Activated CD8-positive, alpha-beta memory T cell treated with anti-CD3 and anti-CD28 coated beads for 1 hour (primary cell): ENCODE measurements at places on chromosomes 1 and 21.
A peak's percentile ranks its signal among the peaks of the same experiment; 100 is the strongest.

- DNase-seq: no peak
Measured at GRCh38 chr1:13757693-13758092, 57.7 kb downstream of the PRDM2 start.

DNA sequence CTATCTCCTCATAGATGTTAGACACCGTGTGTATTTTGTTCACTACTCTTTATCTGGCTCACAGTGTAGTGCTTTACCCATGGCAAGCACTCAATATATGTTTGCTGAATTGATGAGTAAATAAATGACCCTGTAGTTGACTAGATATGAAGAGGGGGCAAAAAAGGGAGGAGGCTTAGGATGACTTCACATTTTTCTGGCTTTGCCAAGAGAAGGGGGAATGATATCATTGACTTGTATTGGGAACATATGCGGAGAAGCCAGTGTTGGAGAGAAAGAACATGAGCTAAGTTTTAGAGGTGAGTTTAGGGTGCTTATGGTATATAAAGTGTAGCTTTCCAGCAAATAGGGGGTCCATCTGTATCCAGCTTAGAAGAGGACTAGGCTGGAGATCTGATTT, 145.5 kb downstream of the TENT5C start:
- no peak for DNase-seq

DNA sequence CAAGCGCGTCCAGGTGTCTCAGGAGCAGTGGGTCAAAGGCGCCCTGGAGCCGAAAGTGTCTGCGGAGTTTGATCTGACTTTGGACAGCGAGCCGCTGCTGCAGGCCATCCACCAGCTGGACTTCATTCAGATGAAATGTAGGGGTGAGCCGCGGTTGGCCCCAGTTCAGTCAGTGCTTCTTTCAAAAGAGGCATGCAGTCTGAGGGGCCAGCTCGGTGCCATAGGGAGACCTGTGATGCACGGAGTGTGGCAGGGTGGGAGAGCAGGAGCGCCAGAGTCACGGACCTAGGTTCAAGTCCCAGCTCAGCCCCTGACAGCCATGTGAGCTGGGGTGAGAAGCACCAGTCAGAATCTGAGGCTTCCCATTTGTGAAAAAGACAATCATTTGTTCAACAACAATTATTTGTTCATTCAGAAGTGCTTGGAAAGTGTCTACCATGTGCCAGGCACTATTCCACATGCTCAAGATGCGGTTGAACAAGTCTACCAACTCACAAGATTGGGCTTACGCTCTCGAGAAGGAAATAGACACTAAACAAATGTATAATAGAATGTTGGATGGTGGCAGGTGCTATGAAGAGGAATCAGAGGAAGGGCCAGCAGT, 39.5 kb upstream of the GNPAT start:
- no peak for DNase-seq

DNA sequence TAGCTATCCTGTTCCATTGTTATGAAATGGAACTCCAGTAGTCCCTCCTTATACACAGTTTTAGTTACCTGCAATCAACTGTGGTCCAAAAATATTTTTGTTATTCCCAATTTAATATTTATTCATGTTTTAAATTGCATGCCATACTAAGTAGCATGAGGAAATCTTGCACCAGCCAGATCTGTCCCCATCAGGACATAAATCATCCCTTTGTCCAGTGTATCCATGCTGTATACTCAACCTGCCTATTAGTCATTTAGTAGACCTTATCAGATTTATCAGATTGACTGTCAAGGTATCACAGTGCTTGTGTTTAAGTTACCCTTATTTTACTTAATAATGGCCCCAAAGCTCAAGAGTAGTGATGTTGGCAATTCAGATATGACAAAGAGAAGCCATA, 207.9 kb upstream of the DMRTA2 start:
- DNase-seq: no peak

DNA sequence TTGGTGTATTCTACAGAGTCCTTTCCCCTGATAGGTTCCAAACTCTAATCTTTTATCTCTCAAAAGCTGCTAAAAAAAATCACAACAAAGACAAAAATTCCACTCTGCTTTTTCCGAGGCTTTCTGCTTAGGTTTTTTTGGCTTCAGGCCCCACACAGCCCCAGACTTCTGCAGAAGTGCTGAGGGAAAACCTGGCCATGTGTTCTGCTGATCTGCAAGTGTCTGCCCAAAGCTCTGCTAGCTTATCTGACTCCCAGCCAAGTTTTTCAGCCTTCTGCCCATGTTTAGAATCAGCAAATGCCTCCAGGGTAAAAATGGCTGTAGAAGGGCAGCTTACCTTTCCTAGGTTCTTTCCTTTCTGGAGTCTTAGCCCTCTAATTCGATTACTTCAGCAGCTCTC, 28.4 kb downstream of the DISP3 start:
- DNase-seq: no peak

DNA sequence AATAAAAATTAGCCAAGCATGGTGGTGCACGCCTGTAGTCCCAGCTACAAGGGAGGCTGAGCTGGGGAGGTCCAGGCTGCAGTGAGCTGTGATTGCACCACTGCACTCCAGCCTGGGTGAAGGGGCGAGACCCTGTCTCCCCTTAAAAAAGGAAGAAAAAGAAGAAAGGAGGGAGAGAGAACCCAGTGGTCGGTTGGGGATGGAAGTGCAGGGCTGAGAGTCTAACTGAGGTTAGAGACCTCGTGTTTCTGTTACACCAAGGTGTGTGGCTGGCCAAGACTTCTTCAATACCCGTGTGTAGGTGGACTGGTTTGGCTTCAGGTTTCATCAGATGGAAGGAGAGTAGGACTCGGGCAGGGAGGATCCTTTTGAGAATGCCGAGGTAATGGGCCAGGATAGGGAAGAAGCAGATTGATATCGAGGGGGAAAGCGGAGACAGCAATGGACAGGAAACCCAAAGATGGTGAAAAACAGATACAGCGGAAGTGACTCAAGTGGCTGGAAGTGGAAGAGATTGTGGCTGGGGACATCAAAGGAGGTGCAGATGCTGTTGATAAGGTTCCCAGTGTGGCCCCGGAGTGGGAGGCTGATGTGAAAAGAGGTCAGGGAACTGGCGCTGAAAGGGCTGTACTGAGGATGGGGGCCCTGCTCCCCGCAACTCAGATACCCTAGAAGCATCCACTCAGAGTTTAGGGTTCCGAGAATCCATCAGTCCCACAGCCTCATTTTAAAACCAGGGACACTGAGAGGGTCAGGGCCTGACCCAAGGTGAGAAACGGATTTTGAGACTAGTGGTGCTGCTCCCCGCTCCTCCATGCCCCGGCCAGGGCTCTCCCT, 681 bp upstream of the UBXN10 start:
- DNase-seq: no peak

DNA sequence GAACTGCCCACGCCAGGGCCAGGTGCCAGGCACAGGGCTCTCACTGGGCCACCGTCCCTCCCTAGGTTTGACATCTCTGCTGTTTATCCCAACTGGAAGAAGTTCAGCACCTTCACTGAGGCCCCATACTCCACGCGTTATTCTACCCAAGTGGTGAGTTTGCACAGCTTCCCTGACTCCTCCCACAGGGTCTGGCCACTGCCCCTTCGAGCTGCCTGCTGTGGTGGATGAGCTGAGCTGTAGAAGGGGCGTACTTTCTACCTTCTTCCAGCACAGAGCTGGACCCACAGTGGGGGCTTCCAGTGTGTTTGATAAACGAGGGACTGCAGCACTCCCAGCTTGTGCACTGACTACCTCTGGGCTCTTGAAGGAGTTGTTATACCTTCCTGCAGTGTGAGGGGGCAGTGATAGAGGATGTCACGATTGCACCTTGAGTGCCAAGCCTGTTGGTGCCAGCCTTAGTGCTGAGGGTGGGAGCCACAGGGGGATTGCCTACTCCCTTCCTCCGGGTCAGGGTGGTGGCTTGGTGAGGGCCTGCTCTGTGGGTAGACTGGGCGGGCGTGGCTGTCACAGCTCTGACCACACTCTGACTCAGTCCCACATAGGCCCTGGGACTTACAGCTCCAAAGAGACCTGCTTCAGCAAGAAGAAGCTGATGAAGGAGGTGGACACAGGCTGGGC, 5.9 kb upstream of the TTC22 start:
- peak; percentile 12 for DNase-seq

GRCh38 chr1:9957726-9958125, 14.5 kb downstream of the NMNAT1 start:
- DNase-seq: no peak

GRCh38 chr1:112589766-112590165, 29.2 kb downstream of the ST7L start:
- DNase-seq: no peak

GRCh38 chr1:19619697-19620384, 24.3 kb upstream of the NBL1 start:
- DNase-seq: no peak

- DNase-seq: no peak
Measured at GRCh38 chr1:43671193-43671592, 21.2 kb downstream of the KDM4A start.

GRCh38 chr1:8059161-8059622, 33.1 kb upstream of the ERRFI1 start:
- no peak for DNase-seq

DNA sequence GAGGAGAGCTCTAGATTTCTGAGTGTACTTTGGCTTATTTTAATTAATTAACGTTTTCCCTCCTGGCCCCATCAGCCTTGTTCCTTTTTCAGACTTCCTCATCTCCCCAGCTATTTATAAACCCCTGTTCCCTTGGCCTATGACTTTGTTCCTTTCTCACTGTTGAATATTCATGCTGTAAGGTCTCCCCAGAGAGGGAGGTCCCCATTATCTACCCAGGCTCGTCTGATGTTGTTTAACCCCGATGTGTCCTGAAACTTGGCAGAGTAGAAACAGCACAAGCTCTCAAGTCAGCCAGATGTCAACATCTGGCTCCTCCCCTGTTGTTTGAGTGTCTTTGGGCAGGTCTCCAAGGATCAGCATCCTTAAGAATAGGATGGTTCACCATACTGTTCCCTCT, 153.6 kb downstream of the HIVEP3 start:
- DNase-seq: no peak

GRCh38 chr1:25174730-25175612, 57.3 kb downstream of the SYF2 start:
- no peak for DNase-seq

- no peak for DNase-seq
Measured at GRCh38 chr1:69523461-69523860, 44.3 kb upstream of the LRRC7 start.

GRCh38 chr1:29518183-29518835, 282.0 kb downstream of the PTPRU start:
- DNase-seq: no peak

- no peak for DNase-seq
Measured at GRCh38 chr1:54111624-54112023, 41.2 kb downstream of the CDCP2 start.

GRCh38 chr1:26542771-26543451, 13.3 kb downstream of the RPS6KA1 start:
- no peak for DNase-seq

DNA sequence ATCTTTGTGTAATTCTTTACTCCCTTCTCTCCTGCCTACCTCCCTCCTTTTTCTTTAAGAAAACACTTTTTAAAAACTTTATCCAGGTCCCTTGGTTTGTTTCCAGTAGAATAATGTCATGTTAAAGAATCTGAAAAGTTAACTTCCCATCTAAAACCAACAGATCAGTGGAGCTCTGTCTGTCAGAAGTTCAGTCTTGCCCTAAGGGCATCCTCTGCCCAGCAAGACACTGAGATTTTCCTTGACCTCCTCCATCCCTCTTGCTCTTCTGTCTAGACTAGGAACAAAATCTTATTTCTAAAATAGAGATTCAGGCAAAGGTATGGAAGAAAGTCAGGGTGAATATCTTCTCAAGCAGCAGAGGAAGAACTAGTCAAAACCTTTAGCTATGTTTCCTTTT, 5.7 kb upstream of the GNL2 start:
- no peak for DNase-seq

DNA sequence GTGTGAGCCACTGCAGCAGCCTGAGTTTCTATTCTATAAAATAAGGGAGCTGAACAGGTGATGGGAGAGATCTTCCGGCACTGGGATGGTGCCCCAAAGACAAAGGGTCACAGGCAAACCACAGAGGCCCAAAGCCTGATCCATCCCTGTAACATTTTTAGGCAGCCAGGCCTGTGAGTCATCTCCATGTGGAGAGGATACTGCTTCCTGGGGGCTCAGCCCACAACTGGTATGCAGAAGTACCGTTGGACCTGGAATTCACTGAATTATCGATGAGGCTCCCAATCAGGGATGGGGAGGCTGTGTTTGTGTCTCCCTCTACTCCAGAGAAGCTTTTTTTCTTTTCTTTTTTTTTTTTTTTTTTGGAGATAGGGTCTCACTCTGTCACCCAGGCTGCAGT, 48.8 kb upstream of the WASF2 start:
- DNase-seq: no peak

GRCh38 chr1:23370709-23371584, 1.3 kb upstream of the ZNF436 start:
- DNase-seq: no peak

DNA sequence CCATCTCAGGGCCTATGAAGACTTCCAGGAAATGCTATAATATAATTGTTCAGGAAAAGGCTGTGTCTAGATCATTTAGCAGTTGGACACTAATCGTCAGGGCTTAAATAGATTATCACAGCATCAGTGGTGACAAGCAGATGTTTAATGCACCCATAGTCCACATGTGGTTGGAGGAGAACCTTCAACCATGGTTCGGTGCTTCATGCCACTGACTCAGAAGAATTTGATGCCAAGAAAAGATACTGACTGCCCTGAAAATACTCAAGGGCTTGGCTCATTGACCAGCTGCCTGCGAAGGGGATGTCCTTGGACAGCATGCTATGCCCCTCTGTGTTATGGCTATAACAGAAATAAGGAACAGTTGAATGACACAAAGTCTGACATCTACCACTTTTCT, 175.7 kb downstream of the HHIPL2 start:
- DNase-seq: no peak

- peak; percentile 32 for DNase-seq
Measured at GRCh38 chr1:18575620-18576019, 55.0 kb upstream of the PAX7 start.

DNA sequence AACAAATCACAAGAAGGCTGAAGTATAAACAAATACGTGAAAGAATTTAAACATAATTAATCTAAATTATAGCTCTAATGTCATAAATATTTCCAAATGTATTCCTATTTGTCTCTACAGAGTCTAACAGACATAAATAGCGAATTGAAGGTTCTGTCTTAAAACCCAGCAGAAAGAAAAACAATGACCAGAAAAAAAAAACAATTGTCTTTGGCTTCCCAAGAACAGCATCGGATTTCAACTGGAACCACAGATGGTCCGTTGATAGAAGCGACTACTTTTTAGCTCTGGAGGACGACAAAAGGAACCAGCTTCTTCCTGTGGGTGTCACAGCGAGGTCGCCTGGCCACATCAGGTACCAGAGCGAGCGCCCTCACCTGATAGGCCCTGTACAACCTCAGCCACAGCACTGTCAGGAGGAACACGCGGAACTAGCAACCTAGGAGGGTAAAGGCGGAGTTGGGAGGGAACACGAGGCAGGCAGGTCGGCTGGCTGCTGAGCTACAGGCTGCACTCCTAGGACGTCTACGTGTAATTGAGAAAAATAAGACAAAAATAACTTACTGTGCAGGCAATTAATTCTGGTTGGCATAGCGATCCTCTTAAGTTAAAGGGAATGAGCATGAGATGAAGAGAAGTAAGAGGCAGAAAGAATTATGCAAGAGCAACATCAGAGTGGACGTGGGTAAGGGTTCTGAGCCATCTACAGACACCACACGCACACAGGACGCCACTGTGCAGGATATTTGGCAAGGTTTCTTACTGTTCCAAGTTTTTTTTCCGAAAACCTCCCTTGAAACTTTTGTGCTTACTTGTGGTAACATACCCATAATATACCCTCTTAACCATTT, 16.7 kb upstream of the PRDM15 start:
- no peak for DNase-seq

- no peak for DNase-seq
Measured at GRCh38 chr1:111199881-111200801, at the start of gene DENND2D. DENND2D (minus strand) TSS chr1:111200646; CDS start chr1:111200459, 187 bp downstream.

GRCh38 chr1:47178654-47179016, 11.2 kb downstream of the PDZK1IP1 start:
- no peak for DNase-seq
